ENCODE measurements at places on chromosomes 2 and 18.

DNA sequence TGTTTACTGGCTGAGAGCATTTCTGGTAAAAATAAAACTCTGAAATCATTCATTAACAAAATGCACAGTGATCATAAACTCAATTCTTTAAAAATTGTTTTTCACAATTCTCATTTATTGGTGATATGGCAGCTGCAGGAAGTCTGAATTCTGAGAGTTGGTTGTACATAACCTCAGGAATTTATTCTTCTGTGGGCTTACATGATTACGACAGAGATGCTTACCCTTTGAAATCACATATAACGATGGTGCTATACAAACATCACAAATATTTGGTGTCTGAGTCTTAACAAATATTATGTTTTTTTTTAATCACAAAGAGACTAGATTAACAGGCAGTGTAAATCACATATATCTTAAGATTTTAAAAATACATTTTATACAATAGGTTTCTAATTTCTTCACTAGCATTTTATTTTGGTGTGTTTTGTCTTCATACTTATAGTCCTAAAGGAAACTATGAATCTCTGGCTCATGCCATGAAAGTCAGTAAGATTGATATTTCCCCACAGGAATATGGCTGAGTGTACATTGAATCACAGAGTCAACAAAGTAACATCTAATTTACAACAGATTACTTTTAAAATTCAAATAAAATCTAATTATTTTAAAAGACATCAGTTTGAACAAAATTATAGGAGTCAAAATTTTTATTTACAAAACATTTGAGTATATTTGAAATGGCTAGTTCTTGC, 318.8 kb upstream of the THUMPD2 start:
- no peak for DNase-seq

DNA sequence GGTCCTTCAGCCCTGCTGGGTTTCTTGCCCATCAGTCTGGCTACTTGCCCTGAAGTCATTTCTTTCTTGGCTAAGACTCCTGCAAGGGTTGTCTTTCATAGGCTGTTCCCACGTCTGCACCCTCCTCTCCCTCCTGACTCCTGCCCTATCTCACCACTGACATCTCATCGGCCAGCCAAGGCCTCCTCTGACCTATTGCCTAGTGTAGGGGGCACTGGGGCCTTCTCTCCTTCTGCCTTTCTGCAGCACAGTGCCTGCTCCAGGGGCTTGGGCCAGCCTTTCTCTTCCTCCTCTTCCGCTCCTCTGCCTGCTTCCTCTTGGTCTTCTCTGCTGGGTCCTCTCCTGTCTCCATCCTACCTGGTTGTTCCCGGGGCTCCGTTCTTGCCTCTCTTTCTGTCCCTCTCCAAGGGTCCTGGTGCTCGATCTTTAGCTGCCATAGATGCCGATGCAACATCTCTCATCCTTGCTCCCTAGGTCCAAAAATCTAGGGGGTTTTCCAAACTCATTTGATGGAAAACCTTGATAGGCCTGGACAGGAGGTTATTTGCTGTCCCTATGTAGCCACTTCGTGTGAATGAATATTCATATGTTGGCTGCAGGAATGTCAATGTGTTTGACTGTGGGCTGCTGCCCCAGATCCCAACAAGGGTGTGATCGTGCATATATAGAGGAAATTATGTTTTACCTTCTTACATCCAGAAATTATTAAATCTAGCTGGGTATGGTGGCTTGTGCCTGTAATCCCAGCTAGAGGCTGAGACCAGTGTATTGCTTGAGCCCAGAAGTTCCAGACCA, 9.7 kb upstream of the NT5DC4 start:
- DNase-seq: no peak

- DNase-seq: no peak
Measured at GRCh38 chr2:216231867-216232266, 122.7 kb downstream of the XRCC5 start.

GRCh38 chr2:36634981-36635597, 37.1 kb upstream of the FEZ2 start:
- no peak for DNase-seq

GRCh38 chr2:177589186-177589585, 196.6 kb downstream of the AGPS start:
- DNase-seq: no peak

DNA sequence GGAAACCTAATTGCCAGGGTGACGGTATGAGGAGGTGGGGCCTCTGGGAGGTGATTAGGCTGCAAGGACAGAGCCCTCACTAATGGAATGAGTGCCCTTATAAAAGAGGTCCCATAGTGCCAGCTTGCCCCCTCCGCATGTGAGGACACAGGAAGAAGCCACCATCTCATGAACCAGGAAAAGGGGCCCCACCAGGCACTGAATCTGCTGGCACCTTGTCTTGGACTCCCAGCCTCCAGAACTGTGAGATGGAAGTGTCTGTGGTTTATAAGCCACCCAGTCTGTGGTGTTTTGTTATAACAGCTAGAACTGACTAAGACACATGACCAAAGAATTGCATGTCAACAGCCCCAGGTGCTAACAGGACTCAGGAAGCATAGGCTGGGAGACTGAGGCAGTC, 214.3 kb downstream of the MGAT5 start:
- DNase-seq: no peak

GRCh38 chr18:22275706-22276333, 106.4 kb downstream of the GATA6 start:
- DNase-seq: no peak

GRCh38 chr2:162926501-162926900, 87.9 kb upstream of the KCNH7 start:
- no peak for DNase-seq

- no peak for DNase-seq
Measured at GRCh38 chr2:25308599-25308998, 33.1 kb downstream of the DNMT3A start.

All from pulmonary artery endothelial cell (primary cell).